ENCODE measurements at places on chromosomes 16 and 17.

- no peak for DNase-seq
These were observed 17.7 kb upstream of the VPS4A start for GRCh38 chr16:69293401-69293800.

- no peak for DNase-seq
These were observed 56.1 kb downstream of the ENGASE start for GRCh38 chr17:79130536-79131273.

DNA sequence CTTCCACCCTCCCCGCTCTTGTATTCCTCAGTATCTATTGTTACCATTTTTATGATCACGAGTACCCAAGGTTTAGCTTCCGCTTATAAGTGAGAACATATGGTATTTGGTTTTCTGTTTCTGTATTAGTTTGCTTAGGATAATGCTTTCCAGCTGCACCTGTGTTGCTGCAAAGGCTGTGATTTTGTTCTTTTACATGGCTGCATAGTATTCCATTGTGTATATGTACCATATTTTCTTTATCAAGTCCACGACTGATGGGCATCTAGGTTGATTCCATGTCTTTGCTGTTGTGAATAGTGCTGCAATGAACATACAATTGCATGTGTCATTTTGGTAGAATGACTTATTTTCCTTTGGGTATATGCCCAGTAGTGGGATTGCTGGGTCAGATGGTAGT is 79.7 kb upstream of the EFCAB3 start:
- DNase-seq, result no peak

- DNase-seq, result peak; percentile 12
These were observed 1253.7 kb upstream of the CDH8 start for GRCh38 chr16:63289834-63290460.

- peak; percentile 93 for DNase-seq
These were observed at the start of gene CEP112 for GRCh38 chr17:66191593-66192377. Gene CEP112 (minus strand): TSS chr17:66192133.

DNA sequence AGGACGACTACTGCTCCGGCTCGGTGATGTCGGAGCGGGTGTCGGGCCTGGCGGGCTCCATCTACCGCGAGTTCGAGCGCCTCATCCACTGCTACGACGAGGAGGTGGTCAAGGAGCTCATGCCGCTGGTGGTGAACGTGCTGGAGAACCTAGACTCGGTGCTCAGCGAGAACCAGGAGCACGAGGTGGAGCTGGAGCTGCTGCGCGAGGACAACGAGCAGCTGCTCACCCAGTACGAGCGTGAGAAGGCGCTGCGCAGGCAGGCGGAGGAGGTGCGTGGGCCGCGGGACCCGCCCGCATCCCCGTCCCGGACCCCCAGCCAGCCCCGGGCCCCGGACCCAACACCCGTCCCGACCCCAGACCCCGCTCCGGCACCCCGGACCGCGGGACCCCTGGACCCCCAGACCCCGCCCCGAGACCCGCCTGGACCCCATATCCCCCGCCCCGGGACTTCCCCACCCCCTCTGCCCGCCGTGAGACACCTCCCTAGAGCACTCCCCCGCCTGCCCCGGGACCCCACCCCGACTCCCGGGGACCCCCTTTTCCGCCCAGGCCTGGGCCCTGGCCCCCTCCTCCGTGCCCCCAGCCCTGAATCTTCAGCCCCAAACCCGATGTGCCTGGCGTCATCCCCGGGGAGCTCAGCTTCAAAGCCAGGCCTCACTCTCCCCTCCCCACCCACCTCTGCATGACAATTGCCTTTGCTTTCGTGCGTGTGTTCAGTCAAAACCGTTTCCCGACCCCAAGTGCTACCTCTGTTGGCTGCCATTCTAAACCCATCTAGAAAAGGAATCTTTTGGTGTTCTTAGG is 594 bp downstream of the MAPK8IP3 start:
- no peak for DNase-seq

GRCh38 chr16:59385491-59385890 is 651.4 kb upstream of the GOT2 start:
- DNase-seq, result no peak

GRCh38 chr17:73660366-73660765 is 16.1 kb upstream of the SDK2 start:
- DNase-seq, result no peak

DNA sequence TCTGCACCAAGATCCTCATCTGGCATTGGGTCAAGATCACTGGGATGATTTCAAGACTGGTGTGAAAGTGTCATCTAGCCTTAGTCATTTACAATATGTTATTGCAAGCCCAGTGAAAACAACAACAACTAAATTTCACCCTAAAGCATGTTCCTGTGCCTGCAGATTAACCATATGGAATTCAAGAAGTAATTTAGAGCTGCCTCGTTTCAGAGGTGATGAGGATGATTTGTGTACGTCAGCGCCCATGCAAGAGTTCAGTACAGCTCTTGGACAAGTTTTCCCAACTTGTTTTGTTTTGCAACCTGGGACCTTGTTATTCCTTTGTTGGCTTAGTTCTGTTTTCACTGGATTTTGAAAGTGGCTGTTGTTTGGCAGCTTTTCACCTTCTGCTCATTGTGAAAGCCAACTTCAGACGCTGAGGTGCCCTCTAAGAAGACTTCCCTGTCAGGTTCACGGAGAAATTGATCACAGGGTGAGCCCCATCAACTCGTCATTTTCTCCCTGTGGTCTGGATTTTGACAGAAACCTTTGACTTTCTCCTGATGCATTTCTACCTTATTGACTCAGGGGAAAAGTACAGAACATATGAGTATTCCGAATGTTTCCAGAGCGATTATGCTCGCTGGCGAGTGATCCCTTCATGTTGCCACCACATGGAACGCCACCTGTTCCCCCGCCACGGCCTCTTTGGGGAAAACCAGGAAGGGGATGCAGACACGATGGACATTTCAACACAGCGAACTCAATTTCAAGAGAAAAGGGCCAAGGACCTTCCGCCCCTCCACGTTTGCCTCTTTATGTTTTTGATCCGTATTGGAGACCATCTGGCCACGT is 85.6 kb downstream of the FOXL1 start:
- DNase-seq, result no peak

DNA sequence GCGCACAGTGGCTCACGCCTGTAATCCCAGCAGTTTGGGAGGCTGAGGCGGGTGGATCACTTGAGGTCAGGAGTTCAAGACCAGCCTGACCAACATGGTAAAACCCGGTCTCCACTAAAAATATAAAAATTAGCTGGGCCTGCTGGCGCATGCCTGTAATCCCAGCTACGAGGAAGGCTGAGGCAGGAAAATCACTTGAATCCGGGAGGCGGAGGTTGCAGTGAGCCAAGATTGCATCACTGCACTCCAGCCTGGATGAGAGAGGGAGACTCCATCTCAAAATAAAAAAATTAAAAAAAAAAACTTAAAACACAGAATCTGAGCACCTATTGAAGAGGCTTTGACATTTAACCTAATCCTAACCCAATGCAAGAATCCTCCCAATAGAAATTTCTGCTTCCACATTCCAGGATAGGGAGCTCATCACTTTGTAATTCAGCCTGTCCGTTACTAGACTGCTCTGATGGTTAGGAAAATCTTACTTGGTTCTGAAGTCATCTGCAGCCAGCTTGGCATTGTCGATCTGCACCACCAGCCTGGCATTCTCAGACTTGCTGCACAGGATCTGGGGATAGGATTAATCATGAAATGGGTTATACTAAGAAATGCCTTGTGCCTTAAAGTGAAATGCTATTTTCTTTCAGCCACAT is 2.1 kb downstream of the KRT33B start:
- DNase-seq, result no peak

GRCh38 chr16:25143928-25144327 is 32.4 kb downstream of the LCMT1 start:
- no peak for DNase-seq

GRCh38 chr17:69679829-69680228 is 265.3 kb downstream of the MAP2K6 start:
- no peak for DNase-seq

DNA sequence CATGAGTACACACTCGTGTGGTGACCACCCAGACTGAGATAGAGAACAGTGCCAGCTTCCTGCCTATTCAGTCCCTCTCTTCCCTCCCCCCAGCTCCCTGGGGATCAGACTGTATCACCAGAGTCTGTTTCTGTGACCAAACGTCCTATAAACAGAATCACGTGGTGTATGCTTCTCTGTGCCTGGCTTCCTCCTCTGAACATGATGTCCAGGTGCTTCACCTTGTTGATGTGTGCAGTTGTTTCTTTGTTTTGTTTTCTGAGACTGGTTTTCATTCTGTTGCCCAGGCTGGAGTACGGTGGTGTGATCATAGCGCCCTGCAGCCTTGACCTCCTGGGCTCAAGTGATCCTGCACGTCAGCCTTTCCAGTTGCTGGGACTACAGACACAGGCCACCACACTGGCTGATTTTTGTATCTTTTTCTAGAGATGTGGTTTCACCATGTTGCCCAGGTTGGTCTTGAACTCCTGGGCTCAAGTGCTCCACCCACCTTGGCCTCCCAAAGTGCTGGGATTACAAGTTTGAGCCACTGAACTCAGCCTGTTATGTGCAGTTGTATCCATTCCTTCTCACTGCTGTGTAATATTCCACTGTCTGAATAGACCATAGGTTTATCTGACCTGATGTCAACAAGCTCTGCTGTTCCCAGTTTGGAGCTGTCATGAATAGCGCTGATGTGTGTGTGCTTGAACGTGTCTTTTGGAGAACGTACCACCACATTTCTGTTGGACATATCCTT is 28.9 kb upstream of the PRM1 start:
- DNase-seq, result no peak

GRCh38 chr16:58047557-58048348 is 22.2 kb downstream of the MMP15 start:
- DNase-seq, result no peak

DNA sequence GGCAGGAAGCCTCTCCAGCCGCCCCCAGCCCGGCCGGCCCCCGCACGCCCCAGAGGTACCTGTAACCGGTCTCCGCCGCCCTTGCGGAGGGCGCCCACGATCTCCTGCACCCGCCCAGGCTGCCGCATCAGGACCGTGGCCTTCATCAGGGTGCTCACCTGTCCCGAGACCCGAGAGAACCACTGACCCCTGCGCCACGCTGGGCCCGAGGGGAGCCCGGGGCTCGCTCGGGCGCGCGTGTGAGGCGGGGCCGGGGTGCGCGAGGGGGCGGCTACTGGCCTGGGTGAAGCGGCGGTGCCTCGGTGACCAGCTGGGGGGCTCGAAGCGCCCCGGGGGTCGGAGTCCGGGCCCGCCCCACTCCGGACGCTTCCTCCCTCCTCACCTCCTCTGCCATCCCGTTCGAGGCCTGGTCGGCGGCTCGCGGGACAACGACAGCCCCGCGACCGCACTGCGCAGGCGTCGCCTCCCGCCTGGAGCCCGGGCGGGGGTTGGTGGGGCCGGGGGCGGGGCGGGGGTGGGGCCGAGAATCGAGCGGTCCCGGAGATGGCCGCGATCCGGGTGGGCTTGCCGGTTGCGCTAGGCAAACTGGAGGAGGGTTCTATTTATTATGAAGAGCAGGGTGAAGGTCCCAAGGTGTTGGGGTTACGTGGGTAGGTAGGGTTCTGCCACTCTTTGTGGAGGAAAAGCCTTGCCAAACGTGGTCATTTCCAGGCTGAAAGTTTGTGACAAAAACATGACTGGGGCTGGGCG is at the start of gene NT5C3B:
Gene NT5C3B (minus strand): TSS at position 433 of the 750 bp plus-strand sequence. CDS start 39 bp downstream, at position 394.
- peak; percentile 31 for DNase-seq

GRCh38 chr16:27464626-27465482 is 62.9 kb downstream of the IL21R start:
- DNase-seq, result no peak

DNA sequence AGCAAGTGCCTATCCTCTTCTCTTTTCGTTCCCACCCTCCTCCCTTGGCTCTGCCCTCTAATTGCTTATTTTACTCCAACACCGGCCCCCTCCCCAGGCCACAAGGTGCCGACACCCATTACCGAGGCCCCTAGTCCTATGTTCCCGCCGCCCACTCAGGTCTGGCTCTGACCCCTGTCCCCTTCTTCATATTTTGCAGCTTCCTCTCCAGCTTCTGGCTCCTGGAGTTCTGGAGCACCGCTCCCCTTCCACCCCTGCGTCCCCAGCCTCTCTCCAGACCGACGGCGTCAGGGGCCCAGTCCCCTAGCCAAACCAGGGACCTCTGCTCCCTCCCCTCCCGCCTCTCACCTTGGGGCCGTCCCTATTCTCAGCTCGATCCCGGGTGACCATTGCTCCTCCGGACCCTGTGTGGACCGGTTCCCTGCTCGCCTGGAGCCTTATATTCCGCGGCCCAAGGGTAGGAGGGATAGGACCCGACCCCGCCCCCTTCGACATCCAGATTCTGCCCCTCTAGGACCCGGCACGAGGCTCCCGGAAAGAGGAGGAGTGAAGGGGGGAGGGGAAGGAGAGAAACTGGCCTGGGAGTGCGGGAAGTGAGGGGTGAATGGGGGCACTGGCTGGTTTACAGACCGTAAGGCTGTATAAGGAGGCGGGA is at the start of gene HES7:
Gene HES7 (minus strand): TSS at position 412 of the 655 bp plus-strand sequence. CDS start 22 bp downstream, at position 390.
- DNase-seq, result peak; percentile 31

DNA sequence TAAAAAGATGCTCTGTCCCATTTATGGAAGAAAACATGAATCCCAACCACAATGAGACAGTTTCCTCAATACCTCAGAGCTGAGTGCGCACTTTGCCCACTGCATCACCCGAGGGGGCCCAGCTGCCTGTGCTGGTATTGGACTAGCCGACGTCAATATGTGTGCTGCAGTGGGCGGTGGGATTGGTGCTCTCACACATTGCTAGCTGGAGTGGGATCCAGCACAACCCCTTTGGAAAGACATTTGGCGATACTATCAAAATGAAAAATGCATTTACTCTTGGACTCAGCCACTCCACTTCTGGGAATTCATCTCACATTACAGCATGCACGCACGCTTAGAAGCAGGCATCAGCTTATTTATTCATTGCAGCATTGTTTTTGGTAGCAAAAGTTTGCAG is 289.2 kb upstream of the FOXF1 start:
- no peak for DNase-seq

GRCh38 chr17:79388556-79389295 is 222.1 kb downstream of the RBFOX3 start:
- DNase-seq, result peak; percentile 38

DNA sequence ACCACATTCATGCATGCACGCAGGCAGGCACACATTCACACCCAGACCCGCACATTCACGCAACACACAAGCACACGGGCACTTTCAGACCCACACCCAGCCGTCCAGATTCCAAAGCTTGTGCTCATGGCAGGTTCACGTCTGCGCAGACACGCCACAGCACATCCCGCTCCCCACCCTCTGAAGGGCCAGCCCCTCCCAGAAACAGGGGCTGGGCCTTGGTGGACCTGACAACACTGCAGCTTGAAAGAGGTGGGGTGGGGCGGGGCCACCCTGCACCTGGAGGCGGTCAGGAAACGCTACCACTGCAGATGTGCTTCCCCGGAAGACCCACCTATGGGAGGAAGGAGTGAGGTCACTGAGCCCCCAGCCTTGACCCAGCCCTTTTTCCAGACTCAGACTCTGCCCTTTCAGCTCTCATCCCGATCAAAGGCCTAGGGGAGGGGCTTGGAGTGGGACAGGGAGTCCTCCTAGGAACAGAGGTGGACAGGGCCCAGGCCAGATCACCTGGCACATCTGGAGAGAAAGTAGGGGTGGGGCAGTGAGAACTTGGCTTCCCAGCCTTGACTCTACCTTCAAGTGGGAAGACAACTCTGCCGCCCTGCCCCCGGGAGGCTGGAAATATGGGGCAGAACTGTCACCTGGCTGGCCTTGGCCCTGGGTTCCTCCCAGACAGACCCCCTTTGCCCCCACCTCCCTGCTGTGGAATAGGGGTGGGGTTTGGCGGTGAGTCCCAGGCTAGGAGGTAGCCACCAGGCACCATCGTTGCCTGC is 11.0 kb downstream of the P3H4 start:
- DNase-seq, result no peak
